ENCODE measurements at places on chromosomes 4 and X.

- DNase-seq, result no peak
These were observed 79.1 kb upstream of the LCORL start for GRCh38 chr4:18100657-18101056.

DNA sequence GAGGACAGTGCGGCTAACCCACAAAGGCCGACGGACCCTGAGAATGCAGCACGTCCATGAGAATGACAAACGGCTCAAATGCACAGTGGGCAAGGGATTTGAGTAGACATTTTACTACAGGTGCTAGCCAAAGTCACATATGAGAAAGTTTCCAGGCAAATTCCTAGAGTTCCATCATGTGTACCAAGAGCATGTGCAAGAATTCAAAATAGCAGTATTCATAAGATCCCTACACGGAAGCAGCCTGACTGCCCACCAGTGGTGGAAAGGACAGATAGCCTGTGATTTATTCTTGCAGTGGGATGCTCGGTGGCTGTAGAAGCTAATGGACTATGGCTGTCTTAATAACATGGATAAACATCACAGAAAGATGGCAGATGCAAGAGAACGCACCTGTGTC, 68.0 kb downstream of the RGS12 start:
- no peak for DNase-seq

DNA sequence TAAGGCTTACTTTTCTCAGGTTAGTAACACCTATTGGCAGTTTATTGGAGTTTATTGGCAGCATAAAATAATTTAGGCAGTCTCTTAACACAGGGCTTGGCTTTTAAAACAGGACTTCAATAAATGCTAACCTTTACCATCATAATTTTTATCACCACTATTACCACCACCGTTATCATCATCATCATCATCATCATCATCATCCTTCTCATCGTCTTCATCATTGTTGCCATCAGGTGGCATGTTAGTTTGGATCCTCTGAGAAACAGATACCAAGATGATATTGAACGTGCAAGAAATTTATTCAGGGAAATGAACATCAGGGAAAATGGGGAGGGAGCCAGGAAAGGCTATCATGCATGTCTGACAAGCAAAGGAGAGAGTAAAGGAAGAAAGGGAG, 16.2 kb downstream of the GBA3 start:
- DNase-seq, result no peak

DNA sequence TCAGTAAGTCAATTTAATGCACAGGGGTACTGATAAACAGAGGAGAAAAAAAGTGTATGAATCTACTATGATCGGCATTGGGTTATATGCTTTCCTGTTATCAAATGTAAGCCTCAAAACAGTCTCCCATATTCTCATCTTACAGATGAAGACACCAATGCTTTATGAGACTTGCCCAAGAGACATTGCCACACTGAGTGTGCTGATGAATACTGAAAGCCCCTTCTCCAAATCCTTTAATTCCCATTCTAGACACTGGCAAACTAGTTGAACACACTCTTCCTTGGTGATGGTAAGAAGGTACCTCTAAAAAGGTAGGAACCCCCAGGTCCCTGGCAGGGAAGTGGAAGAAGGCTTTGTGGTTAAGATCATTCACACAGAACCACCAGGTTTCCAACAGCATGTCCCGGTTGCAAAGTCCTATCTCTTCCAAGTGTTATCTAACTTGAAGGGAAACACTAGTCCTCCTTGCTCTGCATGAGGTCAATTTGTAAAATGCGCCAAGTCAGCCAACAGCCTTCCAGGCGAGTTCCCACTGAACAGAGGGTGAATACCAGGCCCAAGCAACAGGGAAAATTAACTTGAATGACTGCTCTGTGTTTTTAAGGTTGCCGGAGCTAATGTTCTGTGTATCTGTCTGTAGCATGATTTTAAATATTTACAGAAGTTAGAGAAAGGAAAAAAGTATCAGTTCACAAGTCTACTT, 5.1 kb downstream of the SETD7 start:
- no peak for DNase-seq

GRCh38 chrX:76253432-76253831, 80.6 kb downstream of the PBDC1 start:
- DNase-seq, result peak; percentile 0

GRCh38 chr4:56186808-56187523, 200.3 kb downstream of the AASDH start:
- DNase-seq, result no peak

DNA sequence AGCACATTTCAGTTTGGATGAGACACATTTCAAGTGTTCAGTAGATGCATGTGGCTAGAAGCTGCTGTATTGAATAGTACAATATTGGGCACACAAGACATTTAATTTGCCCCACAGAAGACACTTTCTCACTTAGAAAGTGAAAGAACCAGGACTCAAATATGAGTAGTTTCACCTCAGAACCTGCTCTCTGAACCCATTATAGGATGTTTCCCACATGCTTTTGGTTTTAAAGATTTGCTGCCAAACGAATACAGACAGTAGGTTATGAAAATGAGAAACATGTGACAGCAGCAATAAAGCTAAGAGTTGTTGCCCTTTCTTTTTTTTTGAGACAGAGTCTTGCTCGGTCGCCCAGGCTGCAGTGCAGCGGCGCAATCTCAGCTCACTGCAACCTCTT, 32.3 kb downstream of the C4orf54 start:
- no peak for DNase-seq

DNA sequence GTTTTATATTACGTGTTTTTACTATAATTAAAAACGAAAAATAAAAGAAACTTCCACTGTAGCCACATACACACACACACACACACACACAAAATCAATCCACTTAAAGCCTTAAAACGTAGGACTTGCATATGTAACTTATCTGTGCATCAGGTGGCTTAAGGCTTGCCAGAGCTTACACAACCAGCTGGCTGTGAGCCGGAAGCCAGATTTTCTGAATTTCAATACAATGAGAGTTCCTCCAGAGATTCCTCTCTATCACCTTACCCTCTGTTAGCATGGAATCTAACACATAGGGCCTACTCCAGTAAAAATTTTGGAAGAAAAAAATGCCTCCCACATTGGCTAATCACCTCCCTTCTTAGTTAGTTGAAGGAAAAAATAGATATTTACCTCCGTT, 27.9 kb upstream of the SLITRK4 start:
- DNase-seq, result no peak

GRCh38 chr4:28350485-28350884, 1489.8 kb downstream of the STIM2 start:
- DNase-seq, result no peak

GRCh38 chr4:121938282-121939092, 13.4 kb downstream of the TRPC3 start:
- DNase-seq, result no peak

- DNase-seq, result no peak
These were observed at the start of gene TCEAL4 for GRCh38 chrX:103585411-103586313. TSS of gene TCEAL4 (plus strand) at chrX:103585515. CDS start at chrX:103586676, 1,161 bp downstream.

- DNase-seq, result no peak
These were observed 2094.5 kb upstream of the AGA start for GRCh38 chr4:179536694-179537093.

GRCh38 chr4:54484383-54484782, 173.4 kb upstream of the KIT start:
- DNase-seq, result no peak
